ENCODE measurements at places on chromosomes 11 and 22.
A peak's percentile ranks its signal among the peaks of the same experiment; 100 is the strongest.

GRCh38 chr11:134398079-134398444, 14.0 kb downstream of the B3GAT1 start:
- DNase-seq: no peak

- DNase-seq: no peak
These were observed 3.6 kb upstream of the ARAP1 start for GRCh38 chr11:72755713-72756285.

DNA sequence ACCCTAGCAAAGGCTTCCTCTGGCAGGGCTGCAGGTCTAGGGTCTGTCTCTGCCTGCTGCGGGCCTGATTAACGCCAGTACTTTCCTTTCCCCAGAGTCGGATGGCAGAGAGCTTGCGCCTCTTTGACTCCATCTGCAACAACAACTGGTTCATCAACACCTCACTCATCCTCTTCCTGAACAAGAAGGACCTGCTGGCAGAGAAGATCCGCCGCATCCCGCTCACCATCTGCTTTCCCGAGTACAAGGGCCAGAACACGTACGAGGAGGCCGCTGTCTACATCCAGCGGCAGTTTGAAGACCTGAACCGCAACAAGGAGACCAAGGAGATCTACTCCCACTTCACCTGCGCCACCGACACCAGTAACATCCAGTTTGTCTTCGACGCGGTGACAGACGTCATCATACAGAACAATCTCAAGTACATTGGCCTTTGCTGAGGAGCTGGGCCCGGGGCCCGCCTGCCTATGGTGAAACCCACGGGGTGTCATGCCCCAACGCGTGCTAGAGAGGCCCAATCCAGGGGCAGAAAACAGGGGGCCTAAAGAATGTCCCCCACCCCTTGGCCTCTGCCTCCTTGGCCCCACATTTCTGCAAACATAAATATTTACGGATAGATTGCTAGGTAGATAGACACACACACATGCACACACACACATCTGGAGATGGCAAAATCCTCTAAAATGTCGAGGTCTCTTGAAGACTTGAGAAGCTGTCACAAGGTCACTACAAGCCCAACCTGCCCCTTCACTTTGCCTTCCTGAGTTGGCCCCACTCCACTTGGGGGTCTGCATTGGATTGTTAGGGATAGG, 18.6 kb downstream of the RSPH14 start:
- no peak for DNase-seq

- no peak for DNase-seq
These were observed at the start of gene OR2AG2 for GRCh38 chr11:6771926-6772893. OR2AG2 (minus strand) TSS chr11:6771976; CDS start chr11:6768957, 3,019 bp downstream.

DNA sequence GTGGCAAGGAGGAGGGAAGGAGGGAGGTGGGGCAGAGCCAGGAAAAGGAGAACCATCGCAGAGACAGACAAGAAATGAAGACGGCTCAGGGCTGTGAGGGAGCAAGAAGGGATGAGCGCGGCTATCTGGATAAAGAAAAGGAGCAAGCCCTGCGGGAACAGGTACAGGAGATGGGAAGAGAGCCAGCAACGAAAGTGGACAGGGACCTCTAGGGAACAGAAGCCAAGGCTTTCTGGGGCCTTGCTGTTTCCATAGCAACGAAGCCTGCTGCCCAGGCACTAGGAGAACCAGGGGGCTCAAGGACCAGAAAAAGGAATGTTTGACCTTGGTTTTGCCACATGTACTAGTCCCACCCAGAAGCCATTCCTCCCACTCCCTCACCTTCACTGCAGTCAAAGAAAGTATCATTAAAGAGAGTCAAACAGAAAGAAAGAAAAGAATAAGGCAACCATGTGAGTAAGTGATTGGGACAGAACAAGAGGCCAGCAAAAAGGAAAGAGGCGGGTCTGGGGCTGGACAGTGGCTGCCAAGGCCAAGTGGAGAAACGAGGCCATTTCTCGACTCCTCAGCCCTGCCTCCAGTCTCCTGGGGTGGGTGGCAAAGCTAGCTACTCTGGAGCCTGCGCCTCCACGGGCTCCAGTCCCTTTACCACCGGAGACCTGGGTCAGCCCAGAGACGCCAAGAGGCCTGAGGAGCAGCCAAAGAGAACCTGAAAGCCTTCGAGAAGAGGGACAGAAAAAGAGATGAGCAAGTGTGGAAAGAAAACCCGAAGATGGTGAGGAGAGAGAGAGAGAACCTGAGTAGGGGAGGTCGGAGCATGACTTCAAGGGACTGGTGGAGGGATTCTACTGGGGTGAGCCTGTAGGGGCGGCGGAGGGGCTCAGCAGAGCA, 35.1 kb downstream of the NRXN2 start:
- no peak for DNase-seq

- DNase-seq: peak; percentile 51
These were observed 39.1 kb upstream of the CREB3L1 start for GRCh38 chr11:46238078-46238966.

Measured in stimulated activated CD4-positive, alpha-beta T cell treated with anti-CD3 and anti-CD28 coated beads, Interleukin-15, amount 100 ng/mL, for 1 hour (primary cell).